ENCODE measurements at places on chromosomes 16 and 17. TPM values are rescaled to one million over a fixed set of nuclear protein-coding genes. Genes with fewer than 3 reads are reported as not detected.

The SMARCD2 gene
- polyA plus RNA-seq, result 56.1 TPM

The PPL gene
- 27.0 TPM for polyA plus RNA-seq

The GNG13 gene
- polyA plus RNA-seq, result 0.12 TPM

The SPATA32 gene
- not detected for polyA plus RNA-seq

DNA sequence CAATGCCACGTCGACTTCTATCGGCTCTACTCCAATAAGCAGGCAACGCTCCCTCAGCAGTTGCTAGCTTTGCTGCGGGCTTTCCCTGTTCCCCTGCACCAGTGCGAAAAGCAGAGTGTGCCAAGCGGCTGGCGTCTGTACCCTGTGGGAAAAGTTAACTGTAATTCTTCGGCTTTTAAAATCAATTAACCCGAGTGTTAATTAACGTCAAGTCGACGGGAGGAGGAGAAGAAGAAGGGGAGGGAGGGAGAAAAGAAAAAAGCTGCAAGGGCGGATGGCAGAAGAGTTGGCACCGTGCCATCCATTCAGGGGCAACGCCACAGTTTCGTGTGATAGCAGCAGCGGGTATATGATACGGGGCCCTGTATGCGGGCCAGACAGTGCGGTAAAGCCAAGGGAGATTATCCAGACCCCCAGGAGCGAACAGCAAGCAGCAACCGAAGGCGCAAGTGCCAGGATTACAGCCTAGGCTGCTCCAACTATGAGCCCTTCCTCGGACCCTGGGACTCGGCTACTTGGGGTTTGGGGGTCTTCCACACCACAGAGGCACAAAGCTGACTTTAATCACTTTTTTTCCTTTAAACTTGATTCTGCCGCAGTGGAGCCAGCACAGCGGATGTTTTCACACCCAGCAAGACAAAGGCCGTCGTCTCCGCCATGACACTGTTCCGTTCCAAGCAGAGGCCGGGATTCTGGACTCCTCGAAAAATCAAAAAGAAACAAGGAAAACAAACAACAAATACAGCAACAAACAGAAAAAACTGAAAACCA, 253.8 kb upstream of the PMFBP1 start:
- DNase-seq, result no peak

DNA sequence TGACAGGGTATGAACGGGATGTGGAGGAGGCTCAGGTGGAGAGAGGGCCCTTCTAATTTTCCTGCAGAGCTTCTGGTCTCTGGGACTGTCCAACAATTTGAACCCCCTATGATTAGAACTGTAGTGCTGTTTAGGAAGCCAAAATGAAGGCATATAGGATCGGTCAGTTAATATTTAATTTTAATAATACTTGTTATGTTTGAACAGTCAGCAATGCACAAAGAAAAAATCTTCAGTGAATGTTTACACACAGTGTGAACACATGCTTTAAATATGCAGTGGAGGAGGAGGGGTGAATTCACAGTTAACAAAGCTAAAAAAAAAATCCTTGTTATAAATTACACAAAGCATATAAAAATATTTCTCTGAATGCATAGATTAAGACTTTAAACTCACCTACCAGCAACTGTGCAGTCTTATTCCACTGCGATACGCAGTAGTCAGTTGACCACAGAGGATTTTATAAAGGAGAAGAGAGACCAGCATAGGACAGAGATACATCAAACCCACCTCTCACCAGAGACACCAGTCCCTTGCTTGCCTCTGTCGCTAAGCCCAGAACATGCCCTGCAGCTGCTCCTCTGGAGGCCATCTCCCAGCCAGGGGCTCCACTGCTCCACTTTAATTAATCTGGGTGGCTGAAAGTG, 14.6 kb downstream of the ANKRD40 start:
- no peak for DNase-seq

- DNase-seq, result no peak
These were observed 15.4 kb downstream of the REXO5 start for GRCh38 chr16:20821682-20822081.

DNA sequence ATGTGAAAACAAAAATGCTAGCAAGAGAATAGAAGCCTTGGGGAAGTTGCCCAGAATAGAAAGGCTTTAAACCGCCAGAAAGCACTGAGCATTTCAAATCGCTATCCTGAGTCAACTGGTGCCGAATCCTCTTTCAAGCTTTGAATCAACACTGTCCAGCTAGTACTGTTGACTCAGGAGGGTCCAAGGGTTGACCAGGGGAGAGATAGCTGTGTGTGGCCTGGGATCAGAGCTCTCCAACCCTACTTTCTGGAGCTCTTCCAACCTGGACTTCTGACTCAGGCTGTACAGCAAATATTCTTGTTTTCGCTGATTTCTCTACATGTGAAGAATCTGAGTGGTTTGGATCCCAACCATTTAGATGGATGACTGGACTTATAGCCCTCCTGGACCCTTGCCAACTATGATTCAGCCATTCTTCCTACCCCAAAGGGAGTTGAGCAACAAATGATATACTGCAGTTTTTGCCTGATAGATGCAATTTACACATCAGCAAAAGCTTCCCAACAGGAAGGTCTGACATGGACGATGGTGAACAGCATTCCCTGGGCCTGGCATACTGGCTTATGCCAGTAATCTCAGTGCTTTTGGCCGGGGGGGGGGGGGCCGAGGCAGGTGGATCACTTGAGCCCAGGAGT, 154.0 kb upstream of the SDK2 start:
- no peak for DNase-seq

DNA sequence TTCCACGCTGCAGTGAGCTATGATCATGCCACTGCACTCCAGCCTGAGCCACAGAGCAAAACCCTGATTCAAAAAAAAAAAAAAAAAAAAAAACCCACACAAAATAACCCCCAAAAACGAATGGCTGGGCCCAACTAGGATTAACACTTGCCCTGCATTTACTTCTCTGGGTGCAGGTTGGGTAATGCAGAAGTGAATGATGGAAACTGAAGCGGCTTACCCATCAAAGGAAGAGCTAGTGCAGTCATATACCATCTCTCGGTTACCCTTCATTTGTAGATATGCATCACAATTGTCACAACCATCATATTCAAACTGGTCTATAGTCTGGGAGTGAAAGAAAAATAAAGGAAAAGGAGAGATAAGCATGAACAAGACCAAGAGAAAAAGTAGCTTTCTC, 819 bp downstream of the SUPT4H1 start:
- DNase-seq, result no peak

DNA sequence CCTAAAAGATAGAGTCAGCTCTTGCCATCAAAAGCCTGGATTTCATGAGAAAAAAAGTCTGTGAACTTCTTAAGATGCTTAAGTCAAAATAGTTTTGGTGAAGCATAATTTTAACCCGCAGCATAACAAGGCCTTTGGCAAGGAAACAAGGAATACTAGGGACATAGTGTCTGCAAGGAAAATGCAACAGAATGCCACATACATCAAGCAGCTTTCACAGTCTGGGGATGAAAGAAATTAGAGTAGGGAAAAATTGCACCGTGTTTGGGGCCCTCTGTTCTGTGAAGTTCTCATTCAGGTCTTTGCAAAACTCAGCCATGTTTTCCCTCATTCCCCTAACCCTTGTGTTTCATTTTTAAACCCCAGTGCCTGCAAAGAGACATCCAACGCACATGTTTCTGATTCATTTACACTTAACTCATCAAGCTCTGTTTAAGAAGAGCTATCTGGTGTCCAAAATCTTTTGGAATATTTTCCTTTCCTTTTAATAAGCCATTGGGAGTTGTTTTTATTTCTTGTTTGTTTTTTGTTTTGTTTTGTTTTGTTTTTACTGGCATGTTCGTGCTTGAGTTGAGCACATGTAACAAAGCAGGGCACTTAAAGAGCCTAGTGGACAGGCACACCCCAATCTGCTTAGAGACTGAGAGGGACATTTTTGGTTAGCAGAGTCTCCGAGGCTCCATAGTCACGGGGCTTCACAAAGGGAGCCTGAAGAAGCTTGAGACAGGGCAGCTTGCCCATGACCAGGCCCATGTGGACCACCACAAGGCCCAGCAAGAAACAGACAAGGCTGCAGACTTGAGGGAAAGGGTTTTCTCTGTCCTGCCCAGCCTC, 116.5 kb downstream of the ANKFN1 start:
- no peak for DNase-seq

DNA sequence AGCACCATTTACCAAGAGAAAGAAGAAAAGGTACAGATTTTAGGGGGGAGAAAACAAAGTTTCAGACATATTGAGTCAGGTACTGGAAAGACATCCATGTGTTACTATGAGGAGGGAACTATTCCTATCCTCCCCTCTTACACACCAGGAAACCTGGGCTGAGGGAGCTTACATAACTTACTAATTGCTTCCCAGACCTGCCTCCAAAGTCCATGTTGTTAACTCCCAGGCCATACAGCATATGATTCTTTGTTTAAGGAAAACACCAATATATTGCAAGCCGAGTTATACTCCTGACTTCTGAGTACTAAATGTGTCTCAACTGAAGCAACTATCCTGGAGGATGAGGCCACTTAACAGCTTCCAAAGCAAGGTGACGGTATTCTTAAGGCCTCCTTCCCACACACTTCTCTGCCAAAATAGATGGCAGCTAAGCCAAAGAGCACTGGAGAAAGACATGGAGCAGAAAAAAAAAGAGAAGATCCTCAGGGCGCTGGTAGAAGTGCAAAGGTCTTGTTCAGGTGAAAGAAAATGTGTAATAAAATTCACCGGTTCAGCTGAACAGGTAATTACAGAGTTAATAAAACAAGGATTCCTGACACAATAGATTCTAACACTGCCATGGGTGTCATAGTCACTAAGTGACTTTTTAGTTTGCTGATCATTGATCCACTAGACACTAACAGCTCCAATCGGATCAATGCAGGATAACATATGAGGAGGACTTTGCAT, 151.1 kb downstream of the SKAP1 start:
- no peak for DNase-seq

DNA sequence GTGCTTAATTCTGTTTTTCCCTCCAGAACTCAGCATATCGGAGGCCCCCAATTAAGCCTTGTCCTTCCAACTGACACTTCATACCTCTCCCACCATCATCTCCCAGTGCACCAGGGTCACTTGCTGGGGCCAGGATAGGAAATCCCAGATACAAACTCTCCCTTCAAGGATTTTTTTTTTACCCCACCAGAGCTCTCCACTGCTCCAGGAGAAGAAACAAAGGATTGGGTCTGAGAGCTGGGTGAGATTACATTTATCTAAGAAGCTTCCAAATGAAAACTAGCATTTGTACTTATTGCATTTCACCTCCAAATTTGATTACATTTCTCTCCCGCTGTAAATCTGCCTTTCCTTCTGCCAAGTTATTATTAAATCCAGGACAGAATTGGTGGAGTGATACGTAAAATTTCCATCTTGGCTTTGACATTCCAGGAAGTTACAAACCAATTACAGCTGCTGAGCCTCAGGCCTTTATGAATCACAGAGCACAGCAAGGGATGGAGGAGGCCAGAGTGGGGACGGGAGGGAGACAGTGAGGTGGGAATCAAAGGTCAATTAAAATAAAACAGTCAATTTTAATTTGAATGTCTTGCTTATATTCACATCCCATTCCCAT, 123.5 kb downstream of the USP31 start:
- no peak for DNase-seq

DNA sequence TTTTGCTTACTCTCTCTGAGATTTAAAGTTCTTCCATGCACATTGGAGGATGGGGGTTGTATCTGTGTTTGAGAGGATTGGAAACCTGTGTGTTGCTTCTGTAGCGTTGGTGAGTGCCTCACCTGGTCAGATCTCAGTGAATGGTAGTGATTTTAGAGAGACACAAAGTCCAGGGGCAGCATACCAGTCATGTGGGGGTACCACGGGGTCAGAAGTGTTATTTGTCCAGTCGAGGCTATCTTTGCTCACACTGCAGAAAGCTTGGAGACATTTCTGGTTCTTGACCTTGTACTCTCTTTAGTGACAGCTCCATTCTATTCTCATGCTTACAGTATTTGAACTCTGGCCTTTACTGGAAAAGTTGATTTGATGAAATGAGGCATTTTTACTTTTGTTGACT, 23.7 kb downstream of the PRKAR1A start:
- DNase-seq, result no peak

GRCh38 chr17:79831265-79832217, 7.7 kb downstream of the CBX4 start:
- DNase-seq, result no peak

DNA sequence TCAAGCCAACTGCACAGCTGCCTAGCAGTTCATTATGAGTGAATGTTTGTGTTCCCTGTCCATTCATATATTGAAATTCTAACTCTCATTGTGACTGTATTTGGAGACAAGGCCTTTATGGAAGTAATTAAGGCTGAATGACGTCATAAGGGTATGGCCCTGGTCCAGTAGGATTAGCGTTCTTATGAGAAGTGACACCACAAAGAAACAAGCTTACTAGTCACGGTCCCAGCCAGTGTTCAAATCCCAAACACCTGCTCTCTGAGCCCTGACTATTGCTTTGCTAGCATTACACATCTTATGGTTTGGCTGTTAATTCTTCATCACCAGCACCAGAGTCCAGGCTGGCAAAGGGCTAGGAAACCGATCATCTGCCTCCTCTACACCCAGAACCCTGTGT, 2.2 kb downstream of the ZNF668 start:
- DNase-seq, result no peak

DNA sequence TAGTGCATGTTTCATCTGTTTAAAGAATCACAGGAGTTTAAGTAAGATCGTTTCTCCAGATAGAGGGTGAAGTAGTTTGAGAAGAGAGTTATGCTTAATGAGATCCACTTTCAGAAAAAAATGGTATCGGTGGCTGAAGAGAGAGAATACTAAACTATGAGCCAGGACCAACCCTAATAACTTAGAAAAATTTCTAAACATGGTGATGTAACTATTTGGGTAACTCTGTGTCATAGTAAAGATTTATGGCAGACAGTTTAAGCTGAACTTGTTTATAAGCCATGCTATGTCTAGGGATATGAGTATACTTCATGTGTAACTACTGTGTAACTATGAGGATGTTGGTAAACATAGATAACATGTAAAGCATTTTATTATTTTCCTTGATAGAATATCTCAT, 489.5 kb downstream of the KCNJ2 start:
- no peak for DNase-seq

- peak; percentile 64 for DNase-seq
These were observed at the start of gene IGFBP4 for GRCh38 chr17:40443196-40443987. Gene IGFBP4, plus strand, starts transcription at chr17:40443450. Its CDS starts 286 bp downstream, at chr17:40443736.

- DNase-seq, result no peak
These were observed 8.9 kb upstream of the HOXB2 start for GRCh38 chr17:48553826-48554225.

GRCh38 chr16:72162105-72162692, 9.8 kb downstream of the PMFBP1 start:
- no peak for DNase-seq

DNA sequence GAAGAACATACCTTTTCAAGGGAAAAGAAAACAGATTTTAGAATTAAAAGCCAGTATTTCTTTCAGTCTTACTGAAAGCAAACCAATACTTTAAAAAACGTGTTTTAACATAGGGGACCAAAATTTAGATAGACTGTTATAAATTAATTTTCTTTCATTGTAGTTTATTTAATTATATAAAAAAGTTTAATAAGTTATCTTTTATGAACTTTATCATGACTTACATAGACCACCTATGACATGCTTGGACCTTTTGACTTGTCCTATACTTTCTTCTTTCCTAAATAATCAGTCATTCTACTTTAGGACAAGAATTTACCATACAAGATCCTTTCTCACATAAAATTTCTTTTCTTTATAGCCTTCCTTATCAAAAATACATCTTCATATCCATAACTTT, 102.0 kb upstream of the HAS3 start:
- DNase-seq, result no peak
